ENCODE measurements at places on chromosomes 2 and 18.
A peak's percentile ranks its signal among the peaks of the same experiment; 100 is the strongest.

- DNase-seq: peak; percentile 49
These were observed 773 bp downstream of the MBP start for GRCh38 chr18:77131652-77132368.

- no peak for DNase-seq
These were observed 109.7 kb downstream of the ACOXL start for GRCh38 chr2:110842048-110842447.

DNA sequence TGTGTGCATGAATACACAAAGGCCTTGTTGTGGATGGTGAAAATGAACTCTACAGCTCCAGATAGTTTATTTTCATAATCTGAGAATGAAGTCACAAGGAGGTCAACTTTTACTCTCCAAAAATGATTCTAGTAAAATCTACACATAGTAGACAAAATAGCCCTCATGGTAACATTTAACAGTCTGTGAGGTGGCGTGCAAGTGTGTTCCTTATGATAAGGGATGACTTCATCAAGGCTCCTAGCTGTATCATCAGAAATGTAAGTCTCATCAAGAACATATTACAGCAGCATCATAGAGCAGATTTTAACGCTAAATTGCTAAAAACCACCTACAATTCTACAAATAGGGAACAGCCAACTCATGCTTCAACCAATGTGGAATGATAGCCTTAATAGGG, 72.3 kb upstream of the RIOK3 start:
- no peak for DNase-seq

GRCh38 chr2:52904355-52904891, 863.2 kb upstream of the CHAC2 start:
- DNase-seq: no peak

DNA sequence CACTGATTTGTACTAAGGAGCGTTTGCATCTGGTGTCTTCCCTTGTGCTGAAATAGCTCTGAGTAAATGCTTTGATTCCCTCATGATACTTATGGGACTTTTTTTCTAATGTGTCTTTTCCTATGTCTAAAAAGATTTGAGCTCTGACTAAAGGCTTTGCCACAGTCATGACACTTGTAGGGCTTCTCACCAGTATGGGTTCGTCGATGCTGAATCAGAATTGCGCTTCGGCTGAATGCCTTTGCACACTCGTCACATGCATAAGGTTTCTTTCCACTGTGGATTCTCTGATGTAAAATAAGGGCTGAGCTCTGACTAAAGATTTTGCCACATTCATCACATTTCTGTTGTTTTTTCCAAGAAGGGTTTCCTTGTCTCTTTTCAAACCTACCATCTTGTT, 8.0 kb downstream of the ZNF396 start:
- no peak for DNase-seq

Data from activated CD4-positive, alpha-beta memory T cell treated with anti-CD3 and anti-CD28 coated beads for 36 hours (primary cell).